Activated T-helper 2 cell treated with anti-CD3 and anti-CD28 coated beads, Interferon-gamma antibody, Interleukin-2, Interleukin-4, amounts not matched to agents 10 μg/mL and 5 μg/mL and 100 μg/mL, durations not matched to agents 14 hours and 24 hours and 36 hours (primary cell): ENCODE measurements at places on chromosomes 2 and 18. TPM values are rescaled to one million over a fixed set of nuclear protein-coding genes. Genes with fewer than 3 reads are reported as not detected.

The PRADC1 gene
- total RNA-seq = 10.5 and 11.4 TPM in 2 replicates

The SPP2 gene
- not detected in 2 replicates for total RNA-seq

The BOLL gene
- not detected in 2 replicates for total RNA-seq

The ABHD1 gene
- 1.2 and 1.5 TPM in 2 replicates for total RNA-seq

The PLA2R1 gene
- total RNA-seq = not detected in 2 replicates

The NOL4 gene
- total RNA-seq = not detected in 2 replicates
